Activated T-helper 9 cell treated with anti-CD3 and anti-CD28 coated beads, Interleukin-2, amount 50 U/mL, for 16 hours (primary cell): ENCODE measurements at places on chromosomes 7 and 10.

GRCh38 chr7:124779194-124779593, 13.6 kb upstream of the GPR37 start:
- no peak for DNase-seq

- no peak for DNase-seq
Observed at GRCh38 chr10:97818572-97818971, 31.1 kb upstream of the GOLGA7B start.

DNA sequence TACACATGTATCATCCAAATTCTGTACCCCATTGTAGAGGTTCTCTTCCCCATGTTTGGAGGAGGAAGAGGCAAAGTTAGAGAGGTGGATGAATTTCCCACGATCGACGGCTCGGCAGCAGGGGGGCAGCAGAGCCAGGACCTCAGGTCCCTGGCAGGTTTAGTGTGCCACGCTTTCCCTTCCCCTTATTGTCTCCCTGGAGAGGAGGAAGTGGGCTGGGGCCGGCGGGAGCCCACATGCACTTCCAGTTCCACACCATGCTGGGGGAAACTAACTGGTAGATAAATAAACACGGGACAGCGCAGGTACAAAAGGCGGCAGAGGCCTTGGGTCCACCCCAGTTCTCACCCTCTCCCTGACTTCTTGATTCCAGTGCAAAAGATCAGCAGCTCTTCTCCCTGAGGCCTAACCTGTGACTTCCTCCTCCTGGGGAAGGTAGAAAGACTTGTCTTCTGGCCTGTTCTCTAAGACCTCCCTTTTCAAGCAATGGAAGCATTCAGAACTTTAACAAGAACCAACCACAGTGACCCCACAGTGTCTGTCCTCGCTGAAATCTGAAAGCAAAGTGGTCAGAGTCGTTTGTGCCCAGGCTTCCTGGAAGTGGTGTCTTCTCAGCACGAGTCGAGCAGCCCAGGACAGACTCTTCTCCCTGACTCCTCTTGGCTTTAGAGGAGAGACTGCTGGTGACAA, 30.5 kb upstream of the SRGN start:
- no peak for DNase-seq

GRCh38 chr10:33966946-33967345, 632.5 kb upstream of the NRP1 start:
- DNase-seq: no peak

- DNase-seq: no peak
Observed at GRCh38 chr10:78566284-78567111, 502.3 kb upstream of the ZMIZ1 start.

- DNase-seq: peak; percentile 93
Observed at GRCh38 chr7:42911454-42912447, at the start of gene C7orf25. C7orf25 (minus strand) TSS chr7:42912070; CDS start chr7:42910900, 1,170 bp downstream.

DNA sequence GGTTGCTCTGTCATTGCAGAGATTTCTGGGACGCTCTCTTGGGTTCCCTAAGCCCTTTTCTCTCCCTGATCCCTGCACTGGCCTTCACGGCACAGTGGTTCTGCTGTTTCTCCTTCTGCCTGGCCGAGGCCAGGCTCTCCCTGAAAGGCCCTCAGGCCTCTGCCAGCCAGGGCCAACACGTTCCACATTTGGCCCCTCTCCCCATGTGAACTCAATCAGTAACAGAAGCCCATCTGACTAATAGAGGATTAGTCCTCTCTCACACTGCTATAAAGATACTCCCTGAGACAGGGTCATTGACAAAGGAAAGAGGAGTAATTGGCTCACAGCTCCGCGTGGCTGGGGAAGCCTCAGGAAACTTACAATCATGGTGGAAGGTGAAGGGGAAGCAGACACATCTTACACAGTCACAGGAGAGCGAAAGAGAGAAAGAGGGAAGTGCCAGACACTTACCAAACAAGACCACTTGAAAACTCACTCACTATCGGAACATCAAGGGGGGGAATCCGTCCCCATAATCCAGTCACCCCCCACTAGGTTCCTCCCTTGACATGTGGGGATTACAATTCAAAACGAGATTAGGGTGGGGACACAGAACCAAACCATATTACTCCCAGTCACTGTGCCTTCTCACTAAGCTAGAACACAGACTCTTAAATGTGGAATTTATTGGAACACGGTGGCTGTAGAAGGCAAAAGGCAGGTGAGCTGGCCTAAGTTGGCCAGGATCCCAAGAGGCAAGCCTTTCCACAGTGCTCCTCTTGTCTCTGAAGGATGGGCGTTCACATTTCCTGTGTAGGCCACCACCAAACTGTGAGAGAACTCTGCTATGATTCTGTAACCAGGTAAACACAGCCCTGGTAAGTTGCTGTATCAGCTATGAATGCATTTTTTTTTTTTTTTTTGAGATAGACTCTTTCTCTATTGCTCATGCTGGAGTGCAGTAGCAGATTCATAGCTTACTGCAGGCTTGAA, 8.8 kb downstream of the FZD8 start:
- DNase-seq: no peak

GRCh38 chr10:113329121-113329596, 223.7 kb upstream of the HABP2 start:
- no peak for DNase-seq

DNA sequence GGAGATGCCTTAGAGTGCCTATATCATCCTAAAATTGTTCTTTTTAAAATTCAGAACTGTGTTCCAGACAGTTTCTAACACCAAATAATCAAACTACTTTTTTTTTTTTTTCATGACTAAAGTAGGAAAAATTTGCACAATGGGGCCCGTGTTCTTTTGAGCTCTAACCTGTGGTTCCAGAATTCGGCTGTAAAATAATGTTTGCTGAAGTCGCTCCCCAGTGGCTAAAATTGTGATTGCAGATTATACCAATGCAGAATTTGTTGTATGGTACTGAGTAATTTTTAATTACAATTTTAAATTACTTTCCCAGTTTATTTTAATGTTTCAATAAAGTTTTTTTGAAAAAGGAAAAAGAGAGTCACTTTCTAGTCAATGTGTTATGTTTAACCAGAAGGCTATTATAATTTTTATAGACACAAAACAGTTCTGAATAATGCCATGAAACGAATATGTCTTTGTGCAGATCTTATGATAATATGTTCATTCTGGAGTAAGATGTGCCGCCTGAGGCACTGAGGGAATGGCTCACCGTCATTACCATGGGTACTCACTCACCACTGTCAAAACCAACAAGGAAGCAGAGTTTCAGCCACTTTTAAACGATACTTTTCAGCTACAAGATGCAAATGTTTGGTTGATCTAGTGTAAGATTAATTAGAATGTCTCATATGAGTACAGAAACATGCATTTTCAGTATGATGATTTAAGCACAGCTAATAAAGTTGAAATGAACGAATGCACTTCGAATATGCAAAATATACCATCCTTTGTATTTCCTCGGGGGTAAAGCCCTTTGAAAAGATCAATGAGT, 173.6 kb downstream of the PRKCQ start:
- DNase-seq: no peak

GRCh38 chr7:39130857-39131526, 153.3 kb downstream of the POU6F2 start:
- no peak for DNase-seq

- no peak for DNase-seq
Observed at GRCh38 chr7:39650676-39651075, 27.3 kb downstream of the RALA start.

- no peak for DNase-seq
Observed at GRCh38 chr7:143846692-143847091, 55.3 kb downstream of the TCAF1 start.

- no peak for DNase-seq
Observed at GRCh38 chr10:114697061-114697598, 39.1 kb upstream of the ABLIM1 start.

- DNase-seq: no peak
Observed at GRCh38 chr10:11439523-11440053, 171.9 kb downstream of the USP6NL start.

GRCh38 chr7:37212051-37212450, 236.6 kb downstream of the ELMO1 start:
- DNase-seq: no peak

GRCh38 chr7:154675560-154675959, 327.4 kb downstream of the PAXIP1 start:
- no peak for DNase-seq

DNA sequence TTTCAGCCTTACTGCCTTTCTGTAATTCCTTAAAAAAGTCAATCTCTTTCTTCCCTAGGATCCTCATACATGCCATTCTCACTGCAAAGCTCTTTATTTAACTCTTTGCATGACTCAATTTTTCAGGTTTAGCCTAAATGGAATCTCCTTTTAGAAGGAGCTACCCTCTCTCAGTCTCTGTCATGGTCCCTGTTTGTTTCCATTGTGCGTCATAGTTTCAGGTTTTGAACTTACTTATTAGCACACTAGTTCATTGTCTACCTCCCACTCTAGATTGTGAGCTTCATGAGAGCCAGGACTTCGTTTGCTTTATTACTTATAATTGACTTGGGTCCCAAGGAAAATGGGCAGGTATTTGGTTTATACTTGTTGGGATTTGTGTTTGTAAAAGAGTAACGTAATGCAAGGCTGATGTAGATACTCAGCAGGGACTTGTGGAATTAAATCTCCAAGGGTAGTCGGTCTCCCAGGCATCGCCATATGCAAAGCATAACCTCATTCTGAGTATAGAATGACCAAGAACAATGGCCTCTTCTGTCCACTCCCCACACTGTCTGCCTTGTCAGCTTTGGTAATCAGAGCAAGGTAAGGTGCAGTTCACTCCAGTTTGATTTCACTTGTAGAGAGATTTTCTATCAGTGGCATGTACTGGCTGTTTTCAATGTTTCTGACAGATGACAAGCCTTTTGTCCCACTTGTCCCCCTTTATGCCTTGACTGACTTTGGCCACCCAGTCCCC, 252.0 kb downstream of the SORCS3 start:
- DNase-seq: no peak

DNA sequence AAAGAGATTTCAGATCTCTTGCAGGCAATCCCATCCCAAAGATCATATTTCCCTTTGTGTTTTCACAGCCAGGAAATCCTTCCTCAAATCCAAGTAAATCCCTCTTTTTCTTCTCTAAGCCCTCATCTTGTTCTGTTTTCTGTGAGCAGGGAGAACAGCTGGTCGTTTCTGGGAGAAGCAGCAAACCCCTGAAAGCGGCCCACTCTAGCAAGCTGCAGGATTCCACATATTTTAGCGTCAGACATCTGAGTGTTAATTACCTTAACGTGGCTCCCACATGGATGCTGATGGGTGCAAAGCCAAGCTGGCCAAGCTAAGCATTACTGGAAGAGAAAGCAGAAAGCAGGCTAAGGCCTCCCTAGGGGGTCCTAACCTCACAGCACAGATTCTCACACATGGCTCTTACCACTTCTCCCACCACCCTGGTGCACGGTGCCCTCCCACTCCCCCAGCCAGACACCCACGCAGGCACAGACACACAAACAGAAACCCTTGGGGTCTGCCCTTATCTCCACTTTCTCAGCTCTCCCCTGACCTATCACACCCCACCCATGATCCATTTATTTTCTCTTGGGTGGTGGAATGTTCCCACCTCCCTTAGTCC, 551.0 kb upstream of the AUTS2 start:
- no peak for DNase-seq

GRCh38 chr7:138887872-138888656, 90.1 kb upstream of the ATP6V0A4 start:
- DNase-seq: no peak

DNA sequence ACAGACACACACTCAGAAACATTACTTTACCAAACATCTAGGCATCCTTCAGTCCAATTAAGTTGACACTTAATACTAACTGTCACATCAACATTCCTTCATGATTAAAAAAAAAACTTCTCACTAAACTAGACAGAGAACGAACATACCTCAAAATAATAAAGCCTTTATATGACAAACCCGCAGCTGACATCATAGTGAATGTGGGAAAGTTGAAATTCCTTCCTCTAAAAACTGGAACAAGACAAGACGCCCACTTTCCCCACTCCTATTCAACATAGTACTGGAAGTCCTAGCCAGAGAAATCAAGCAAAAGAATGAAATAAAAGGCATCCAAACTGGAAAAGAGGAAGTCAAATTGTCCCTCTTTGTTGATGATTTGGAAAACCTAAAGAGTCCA, 96.9 kb upstream of the PPP1R9A start:
- DNase-seq: no peak

GRCh38 chr10:23419655-23420329, 19.1 kb upstream of the OTUD1 start:
- DNase-seq: no peak

GRCh38 chr10:29448125-29448524, 159.3 kb downstream of the LYZL1 start:
- no peak for DNase-seq

DNA sequence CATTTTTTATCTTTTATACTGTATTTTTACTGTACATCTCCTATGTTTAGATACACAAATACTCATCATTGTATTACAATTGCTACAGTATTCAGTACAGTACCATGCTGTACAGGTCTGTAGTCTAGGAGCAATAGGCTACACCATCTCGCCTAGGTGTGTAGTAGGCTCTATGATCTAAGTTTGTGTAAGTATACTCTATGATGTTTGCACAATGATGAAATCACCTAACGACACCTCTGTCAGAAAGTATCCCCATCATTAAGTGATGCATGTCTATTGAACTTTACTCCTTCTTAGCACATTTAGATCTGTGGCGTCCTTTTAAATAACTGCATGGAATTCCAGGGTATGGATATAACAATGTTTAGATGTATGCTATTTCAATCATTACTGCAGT, 112.0 kb downstream of the SNX10 start:
- DNase-seq: no peak

- no peak for DNase-seq
Observed at GRCh38 chr10:95531994-95532399, 29.2 kb downstream of the SORBS1 start.

DNA sequence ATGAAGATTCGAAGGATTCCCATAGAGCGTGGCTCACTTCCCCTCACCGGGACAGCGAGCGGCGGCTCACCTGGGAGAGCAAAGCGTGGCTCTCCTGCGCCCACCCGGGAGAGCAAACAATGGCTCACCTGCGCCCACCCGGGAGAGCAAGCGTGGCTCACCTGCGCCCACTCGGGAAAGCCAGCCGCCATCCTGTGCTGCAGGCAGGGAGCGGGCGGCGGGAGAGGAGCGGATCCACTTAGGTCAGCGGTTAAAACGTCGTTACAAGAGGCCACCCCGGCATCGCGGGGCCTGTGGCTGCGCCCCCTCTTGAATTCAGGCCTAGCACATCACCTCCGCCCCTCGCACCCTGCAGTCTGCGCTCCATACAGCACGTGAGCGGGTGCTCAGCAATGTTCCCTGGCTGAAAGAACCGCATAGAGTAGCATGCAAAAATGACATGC, 461 bp upstream of the FIGNL1 start:
- peak; percentile 9 for DNase-seq

- DNase-seq: no peak
Observed at GRCh38 chr7:150317748-150318444, 5.3 kb upstream of the LRRC61 start.

DNA sequence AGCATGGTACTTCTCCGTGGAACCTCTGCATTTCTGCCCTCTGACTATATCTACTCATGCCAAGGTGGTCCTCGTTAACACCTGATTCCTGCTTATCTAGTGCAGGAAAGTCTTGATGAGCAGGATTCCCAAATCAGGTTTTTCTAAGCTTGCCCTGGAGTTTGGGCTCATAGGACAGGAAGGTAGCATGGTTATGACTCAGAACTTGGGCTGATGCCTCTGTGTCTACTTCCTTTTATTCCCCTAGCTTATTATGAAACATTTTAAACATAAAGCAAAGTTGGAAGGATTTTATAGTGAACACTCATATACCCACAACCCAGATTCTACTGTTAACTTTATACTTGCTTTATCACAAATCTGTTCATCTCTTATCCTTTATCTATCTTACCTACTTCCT, 5.6 kb downstream of the SUFU start:
- no peak for DNase-seq
